Stimulated activated CD4-positive, alpha-beta T cell treated with anti-CD3 and anti-CD28 coated beads, Interleukin-15, amount 100 ng/mL, for 1 hour (primary cell): ENCODE measurements at places on chromosomes 2 and 18.

GRCh38 chr2:240250985-240251847 is 110.8 kb upstream of the OTOS start:
- DNase-seq = no peak

DNA sequence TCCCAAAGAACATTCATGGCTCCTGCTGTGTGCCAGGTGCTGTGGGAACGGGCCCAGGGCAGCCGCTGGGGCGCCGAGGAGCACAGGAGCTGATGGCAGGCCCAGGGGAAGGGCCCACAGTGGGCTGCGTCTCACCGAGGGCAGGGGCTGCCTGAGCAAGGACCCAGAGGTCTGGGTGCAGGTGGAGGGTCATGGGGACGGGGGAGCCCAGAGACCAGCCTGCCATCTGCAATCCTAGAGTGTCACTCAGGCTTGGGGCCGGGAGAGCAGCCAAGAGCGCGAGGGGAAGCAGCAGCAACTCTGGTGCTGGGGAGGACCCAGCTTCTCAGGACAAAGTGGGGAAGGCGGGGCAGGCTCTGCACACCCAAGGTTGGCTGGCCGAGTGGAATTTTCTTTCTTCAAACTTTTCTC is 207.4 kb downstream of the HDAC4 start:
- DNase-seq = no peak

DNA sequence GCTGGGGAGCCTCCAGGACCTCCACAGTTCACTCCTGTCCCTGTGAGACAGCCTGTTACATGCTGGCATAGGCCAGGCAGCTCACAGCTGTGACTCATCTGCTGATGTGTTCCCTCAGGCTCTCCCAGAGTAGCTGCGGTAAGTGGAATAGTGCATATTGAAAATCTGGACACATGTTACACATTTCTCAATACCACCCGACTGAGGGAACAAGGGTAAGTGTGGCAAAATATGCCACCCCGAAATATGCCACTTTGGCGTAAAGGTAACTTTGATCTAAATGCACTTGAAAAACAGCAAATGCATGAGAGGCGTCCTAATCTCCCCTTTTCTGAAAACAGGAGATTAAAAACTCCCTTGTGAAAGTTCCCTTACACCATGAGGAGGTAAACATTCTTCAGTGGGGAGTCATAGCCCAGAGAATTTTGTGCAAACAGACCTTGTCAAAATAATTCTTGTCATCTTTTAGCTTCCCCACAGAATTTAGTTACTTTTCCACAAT is 557.9 kb downstream of the CCDC85A start:
- DNase-seq = no peak

GRCh38 chr2:223824301-223824700 is 13.1 kb downstream of the AP1S3 start:
- DNase-seq = no peak

GRCh38 chr18:45879681-45880655 is 54.5 kb downstream of the SIGLEC15 start:
- peak; percentile 70 for DNase-seq
